ENCODE measurements at places on chromosomes 7 and 10.

- DNase-seq, result no peak
Measured at GRCh38 chr7:24464861-24465260, 108.4 kb upstream of the PALS2 start.

- no peak for DNase-seq
Measured at GRCh38 chr10:28841625-28842024, 164.3 kb downstream of the BAMBI start.

- no peak for DNase-seq
Measured at GRCh38 chr7:131781-132482, 60.4 kb upstream of the FAM20C start.

- no peak for DNase-seq
Measured at GRCh38 chr10:57917019-57917418, 350.7 kb downstream of the IPMK start.

GRCh38 chr7:117950601-117951260 lies 77.5 kb upstream of the CTTNBP2 start:
- no peak for DNase-seq

DNA sequence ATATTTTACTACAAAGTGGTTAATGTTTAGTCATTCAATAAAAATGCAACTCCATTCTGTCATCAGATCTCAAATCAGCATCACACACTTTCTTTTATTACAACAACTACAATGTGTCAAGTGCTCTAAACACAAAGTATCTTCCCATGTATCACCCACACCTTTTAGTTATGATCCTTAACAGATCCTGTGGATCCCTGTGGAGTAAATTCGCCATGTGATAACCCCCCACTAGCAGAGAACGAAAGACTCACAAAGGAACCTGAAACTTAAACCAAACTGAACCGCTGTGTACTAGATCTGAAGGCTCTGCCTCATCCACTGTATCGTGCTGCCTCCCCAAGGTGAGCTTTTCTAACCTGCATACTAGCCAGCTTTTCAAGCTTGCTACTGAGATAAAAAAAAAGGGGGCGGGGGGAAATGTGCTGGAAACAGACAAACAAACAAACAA lies 1.7 kb downstream of the DPY19L1 start:
- DNase-seq, result no peak

DNA sequence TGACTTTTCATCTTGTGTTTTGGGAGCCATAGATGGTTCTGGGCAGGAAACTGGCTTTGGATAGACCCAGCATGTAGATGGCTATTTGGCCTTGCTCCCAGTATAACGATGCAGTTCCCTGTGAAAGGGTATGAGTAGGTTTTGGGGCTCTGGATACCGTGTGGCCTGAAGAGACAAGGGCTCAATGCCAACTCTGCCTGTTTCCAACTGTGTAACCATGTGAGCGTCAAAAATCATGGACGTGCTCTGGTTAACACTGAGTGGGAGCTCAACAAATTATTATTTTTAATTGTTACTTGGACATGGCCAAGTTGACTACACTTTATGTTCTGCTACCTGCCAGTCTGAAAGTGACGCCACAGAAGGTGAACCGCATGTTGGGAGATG lies 41.8 kb downstream of the EGFR start:
- DNase-seq, result no peak

GRCh38 chr7:8296362-8296659 lies 34.3 kb upstream of the ICA1 start:
- DNase-seq, result no peak

DNA sequence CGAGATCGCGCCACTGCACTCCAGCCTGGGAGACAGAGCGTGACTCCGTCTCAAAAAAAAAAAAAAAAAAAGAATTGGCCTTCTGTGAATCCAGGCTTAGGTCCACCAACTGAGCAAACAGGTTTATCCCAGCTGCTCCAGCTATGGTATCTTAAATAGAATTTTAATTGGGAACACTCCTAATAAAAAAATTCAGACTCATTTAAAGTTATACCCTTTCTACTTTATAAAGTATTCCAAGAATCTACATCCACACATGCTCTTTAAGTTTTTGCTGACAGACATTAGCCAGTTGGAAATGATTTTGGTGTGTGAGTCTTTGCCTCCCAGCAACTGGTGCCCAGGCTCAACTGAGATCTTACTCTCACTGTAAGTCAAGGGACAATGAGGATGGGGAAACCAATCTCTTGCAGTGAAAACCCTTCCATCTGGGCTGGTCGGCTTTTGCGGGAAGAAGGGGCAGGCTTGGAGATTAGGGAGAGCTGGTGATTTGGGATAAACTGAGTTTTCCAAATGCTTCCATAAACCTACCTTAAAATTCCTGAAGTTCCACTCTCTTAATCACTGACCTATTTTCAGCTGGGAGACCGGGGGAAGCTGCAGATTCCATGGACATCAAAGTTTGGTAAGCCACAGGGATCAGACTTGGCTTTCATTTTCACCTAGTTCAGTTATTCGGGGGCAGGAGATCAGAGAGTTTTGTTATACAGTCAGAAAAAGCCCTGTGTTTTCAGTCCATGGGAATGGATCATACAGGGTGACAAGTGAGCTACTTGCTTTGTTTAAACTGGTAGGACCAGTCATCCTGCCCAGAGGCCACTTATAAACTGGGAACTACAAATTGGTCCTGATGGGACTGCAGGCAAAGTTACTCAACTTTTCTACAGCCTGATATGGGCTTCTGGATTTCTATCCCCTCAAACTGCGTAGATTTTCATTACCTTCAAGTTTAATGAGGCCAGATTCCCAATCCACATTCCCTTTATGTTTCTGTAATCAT lies 89.3 kb upstream of the ZNF746 start:
- no peak for DNase-seq

DNA sequence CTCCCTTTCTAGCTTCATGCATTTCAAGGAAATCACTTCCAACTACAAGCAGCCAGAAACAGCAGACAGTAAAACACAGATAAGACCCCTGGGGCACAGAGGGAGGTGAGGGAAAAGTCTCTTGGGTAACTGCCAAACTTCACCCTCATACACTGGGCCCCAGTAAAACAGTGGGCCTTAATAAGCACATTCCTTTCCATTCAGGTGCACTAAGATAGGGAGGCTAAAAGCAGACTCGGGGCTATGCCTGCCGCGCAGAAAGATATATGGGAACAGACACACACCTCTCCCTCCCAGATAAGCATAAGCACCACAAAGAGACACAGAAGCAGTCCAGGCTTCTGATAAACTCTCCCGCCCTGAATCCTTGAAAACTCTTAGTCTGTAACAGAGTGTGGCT lies 117.0 kb downstream of the TYW1B start:
- no peak for DNase-seq

GRCh38 chr7:39745320-39745719 lies 121.9 kb downstream of the RALA start:
- DNase-seq, result no peak

GRCh38 chr7:90853205-90853604 lies 257.1 kb downstream of the CDK14 start:
- DNase-seq, result no peak

GRCh38 chr10:29850371-29850770 lies 209.0 kb downstream of the JCAD start:
- DNase-seq, result no peak

DNA sequence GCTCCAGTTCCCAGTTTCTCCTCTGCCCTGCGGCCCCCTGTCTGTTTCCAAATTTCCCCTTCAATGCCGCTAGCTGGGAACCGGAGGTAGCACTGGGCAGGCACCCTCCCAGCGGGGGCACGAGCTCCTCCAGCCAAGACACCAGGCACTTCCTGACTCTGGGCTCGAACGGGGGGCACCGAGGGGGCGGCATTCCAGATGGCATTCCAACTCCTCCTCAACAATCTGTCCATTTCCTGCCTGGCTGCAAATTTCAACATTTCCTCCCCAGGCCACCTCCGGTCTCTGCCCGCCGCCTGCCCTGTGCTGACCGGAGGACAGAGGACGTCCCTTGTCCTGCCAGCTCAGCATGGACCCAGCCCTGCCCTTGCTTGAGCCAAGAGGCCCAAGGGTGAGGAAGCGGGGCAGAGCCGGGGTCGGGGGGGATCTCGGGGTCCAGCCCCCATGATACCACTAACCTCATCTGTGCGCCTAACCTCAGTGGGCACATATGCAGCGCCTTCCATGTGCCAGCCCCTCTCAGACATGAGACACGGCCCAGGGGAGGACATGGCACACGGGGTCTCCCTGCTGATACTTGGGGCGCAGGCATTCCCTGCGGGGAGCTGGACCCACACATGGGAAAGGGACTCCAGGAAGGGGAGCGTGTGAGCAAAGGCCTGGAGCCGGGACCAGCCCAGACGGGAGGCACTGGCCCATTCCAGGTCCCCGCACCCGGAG lies 58.0 kb downstream of the PDGFA start:
- DNase-seq, result no peak

- DNase-seq, result no peak
Measured at GRCh38 chr10:505419-505818, 184.0 kb downstream of the DIP2C start.

- DNase-seq, result no peak
Measured at GRCh38 chr10:4282496-4282895, 497.5 kb upstream of the KLF6 start.

DNA sequence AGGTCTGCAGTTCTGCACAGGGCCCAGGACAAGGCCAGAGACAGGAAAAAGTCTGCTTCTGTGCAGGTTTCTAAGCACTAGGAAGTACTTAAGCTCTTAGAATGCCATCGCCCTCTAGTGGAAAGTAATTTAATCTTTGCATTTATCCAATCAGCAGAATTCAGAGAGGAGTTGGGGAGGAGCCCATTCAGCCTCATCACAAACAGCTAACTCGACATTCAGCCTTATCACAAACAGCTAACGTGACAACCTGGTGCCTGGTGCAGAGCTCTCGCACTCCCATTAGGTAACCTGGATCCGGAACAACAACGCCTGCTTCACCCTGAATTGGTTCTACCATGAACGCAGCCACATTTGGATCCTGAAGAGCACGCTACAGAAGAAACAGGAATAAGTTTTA lies 15.2 kb downstream of the OAT start:
- no peak for DNase-seq
